WTC11 (cell line): ENCODE measurements at places on chromosomes 4 and X. TPM values are rescaled to one million over a fixed set of nuclear protein-coding genes. Genes with fewer than 3 reads are reported as not detected.

Gene MAPK10
- total RNA-seq = 4.6 to 5.8 TPM (median 5.2 TPM) in 3 replicates

Gene MSN
- total RNA-seq = 91.2 to 130 TPM (median 129 TPM) in 3 replicates

Gene GTPBP6
- 63.9 to 68.5 TPM (median 67.9 TPM) in 3 replicates for total RNA-seq

Gene VEGFC
- 0.61 to 1.1 TPM (median 0.71 TPM) in 3 replicates for total RNA-seq
